ENCODE measurements at places on chromosomes 3 and 15. TPM values are rescaled to one million over a fixed set of nuclear protein-coding genes. Genes with fewer than 3 reads are reported as not detected.

ARPP21 gene
- total RNA-seq, result not detected

GRK7 gene
- total RNA-seq, result not detected

RAB8B gene
- total RNA-seq, result 8.1 TPM

CCDC33 gene
- total RNA-seq, result 0.11 TPM

PDZRN3 gene
- total RNA-seq, result 114 TPM

ACAD11 gene
- total RNA-seq, result 21.5 TPM

ARHGAP31 gene
- 38.0 TPM for total RNA-seq

ZNF621 gene
- total RNA-seq, result 10.2 TPM

CRABP1 gene
- total RNA-seq, result not detected

C3orf85 gene
- total RNA-seq, result not detected

- H3K27me3 ChIP-seq, result no peaks in the 10 kb centered on the region
- no peak overlapping the region for H3K4me3 ChIP-seq
- H3K36me3 ChIP-seq, result no peaks in the 10 kb centered on the region
- H3K4me1 ChIP-seq, result peaks cover 18% of the 10 kb centered on the region
Observed at GRCh38 chr3:23402728-23403492, 199.8 kb downstream of the UBE2E2 start.

DNA sequence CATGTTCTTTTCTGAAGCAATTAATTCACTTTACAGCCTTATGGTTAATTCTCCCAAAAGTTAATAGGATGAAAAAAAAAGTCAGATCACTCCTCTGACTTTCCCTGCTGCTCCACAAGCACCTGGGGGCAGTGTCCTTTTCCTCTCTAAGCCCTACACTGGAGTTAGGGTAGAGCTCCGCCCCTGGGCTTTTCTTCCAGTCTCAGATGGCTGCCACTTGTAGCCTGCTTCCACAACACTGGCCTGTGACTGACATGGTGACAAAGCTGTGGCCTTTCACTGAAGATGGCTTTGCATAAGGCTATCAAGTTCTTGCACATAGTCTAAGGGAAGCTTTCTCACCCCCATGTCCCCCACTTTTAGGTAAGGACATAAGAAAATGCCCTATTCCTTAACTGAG lies 1.3 kb upstream of the MON1A start:
- H3K27ac ChIP-seq, result peak overlapping the region; percentile 91
- no peaks in the 10 kb centered on the region for H3K36me3 ChIP-seq
- DNase-seq, result no peak
- H3K4me1 ChIP-seq, result peaks cover 35% of the 10 kb centered on the region
- no peaks in the 10 kb centered on the region for H3K27me3 ChIP-seq

- no peak overlapping the region for H3K4me3 ChIP-seq
- H3K27ac ChIP-seq, result no peak overlapping the region
- no peak for DNase-seq
- no peaks in the 10 kb centered on the region for H3K27me3 ChIP-seq
- peaks cover 9% of the 10 kb centered on the region for H3K4me1 ChIP-seq
- H3K36me3 ChIP-seq, result no peaks in the 10 kb centered on the region
Observed at GRCh38 chr3:154904328-154904727, 175.8 kb upstream of the MME start.

DNA sequence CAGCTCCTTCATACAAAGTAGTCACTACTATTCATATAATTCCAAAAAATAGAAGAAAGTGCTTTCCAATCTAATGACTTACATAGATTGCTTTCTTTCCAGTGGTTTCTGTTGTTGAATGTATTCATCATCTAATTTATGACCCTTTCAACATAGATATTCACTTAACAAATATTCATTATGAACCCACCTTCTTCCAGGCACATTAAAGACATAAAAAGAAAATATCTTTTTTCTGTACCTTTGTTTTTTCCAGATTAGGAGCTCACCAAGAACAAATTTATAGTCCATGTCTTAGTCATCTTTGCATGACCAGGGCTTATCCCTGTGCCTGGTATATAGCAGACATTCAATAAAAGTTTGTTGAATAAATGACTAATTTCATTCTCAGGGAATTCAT lies 32.4 kb upstream of the PDZRN3 start:
- no peaks in the 10 kb centered on the region for H3K27me3 ChIP-seq
- H3K4me3 ChIP-seq, result no peak overlapping the region
- H3K27ac ChIP-seq, result no peak overlapping the region
- DNase-seq, result no peak

- H3K4me3 ChIP-seq, result no peak overlapping the region
- H3K4me1 ChIP-seq, result peaks cover 16% of the 10 kb centered on the region
- peak overlapping the region; percentile 24 for H3K27ac ChIP-seq
- DNase-seq, result peak; percentile 51
Observed at GRCh38 chr3:44120721-44121582, 120.7 kb upstream of the TOPAZ1 start.

- H3K36me3 ChIP-seq, result no peaks in the 10 kb centered on the region
- DNase-seq, result no peak
- H3K27ac ChIP-seq, result no peak overlapping the region
Observed at GRCh38 chr15:33099213-33099612, 95.3 kb downstream of the FMN1 start.

DNA sequence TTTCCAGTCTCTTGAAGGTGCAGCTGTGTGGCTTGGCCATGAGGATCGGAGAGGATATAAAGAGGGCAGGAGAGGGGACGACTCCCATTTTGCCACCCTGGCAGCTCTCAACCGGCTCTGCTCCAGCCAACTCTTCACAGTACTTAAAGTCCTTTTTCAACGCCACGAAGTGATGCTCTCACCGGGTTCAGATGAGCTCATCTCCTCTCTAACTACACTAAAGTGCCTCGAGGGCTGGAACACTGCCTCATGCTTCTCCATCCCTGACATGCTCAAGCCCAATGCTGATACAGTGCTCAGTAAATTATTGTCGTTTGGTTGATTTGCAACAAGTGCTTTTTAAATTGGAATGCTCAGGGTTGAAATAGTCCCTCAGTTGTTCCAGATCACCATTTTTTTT lies 97.8 kb downstream of the GTPBP8 start:
- H3K27me3 ChIP-seq, result no peaks in the 10 kb centered on the region
- DNase-seq, result no peak
- no peak overlapping the region for H3K4me3 ChIP-seq
- H3K36me3 ChIP-seq, result no peaks in the 10 kb centered on the region
- H3K27ac ChIP-seq, result no peak overlapping the region
- no peaks in the 10 kb centered on the region for H3K4me1 ChIP-seq

DNA sequence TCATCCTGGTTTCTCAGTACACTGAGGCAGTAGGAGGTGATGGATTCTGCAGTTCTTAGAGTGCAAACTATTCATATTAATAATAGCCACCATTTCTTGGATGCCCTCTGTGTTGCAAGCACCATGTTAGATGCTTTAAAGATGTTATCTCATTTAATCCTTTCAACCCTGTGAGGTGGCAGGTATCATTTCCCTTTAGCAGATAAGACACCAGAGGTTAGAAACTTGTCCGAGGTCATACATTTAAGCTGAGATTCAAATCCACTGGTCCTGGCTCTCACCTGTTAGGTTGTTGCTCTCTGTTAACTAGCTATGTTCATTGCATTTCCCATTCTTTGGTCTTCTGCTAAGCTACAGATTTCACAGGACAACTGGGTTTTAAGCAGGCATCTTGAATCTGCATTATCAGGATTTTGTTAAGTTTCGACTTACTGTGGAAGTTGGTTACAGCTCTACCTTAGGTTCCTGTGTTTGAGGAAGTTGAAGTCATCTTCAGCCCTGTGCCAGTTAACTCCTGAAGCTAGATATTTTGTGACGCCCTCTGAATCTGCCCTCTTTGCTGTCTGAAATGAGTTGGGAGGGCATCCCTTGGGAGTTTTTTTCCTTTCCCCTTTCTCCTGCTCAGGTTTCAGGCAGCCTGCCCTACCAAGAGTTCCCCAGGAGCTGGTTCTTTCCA lies 6.4 kb downstream of the PDE8A start:
- H3K4me3 ChIP-seq, result no peak overlapping the region
- peaks cover 94% of the 10 kb centered on the region for H3K4me1 ChIP-seq
- no peaks in the 10 kb centered on the region for H3K27me3 ChIP-seq
- H3K27ac ChIP-seq, result no peak overlapping the region
- no peaks in the 10 kb centered on the region for H3K36me3 ChIP-seq

- H3K36me3 ChIP-seq, result no peaks in the 10 kb centered on the region
- no peak overlapping the region for H3K27ac ChIP-seq
- no peaks in the 10 kb centered on the region for H3K4me1 ChIP-seq
Observed at GRCh38 chr15:55031727-55032126, 165.0 kb downstream of the RSL24D1 start.

DNA sequence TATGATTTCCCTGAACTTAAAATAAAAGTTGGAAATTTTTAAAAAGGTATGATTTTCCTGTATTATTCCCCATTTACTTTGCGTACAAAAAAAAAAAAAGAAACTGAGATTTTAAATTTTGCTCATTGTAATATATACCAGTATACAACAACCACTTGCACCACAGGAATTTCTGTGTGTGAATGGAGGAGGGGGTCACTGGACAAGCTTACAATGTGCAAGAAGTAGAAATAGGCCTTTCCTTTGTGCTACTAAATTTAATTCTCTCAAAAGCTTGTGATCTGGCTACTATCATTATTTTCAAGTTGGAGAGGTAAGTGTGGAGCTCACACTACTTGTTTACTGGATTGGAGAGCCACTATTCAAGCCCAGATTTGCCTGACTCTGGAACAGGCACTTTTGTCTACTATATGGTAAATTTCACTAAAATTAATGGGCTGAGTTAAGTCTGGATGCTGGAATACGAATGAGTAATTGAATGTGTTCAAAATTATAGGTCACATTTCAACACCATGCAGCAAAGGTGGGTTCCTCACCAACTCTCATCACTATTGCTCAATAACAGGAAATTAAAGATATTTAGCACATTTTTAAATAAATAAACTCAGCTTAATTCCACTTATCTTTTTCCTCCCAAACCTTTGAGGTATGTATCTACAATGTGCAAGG lies 148.0 kb upstream of the MBNL1 start:
- no peaks in the 10 kb centered on the region for H3K4me1 ChIP-seq
- DNase-seq, result no peak
- H3K4me3 ChIP-seq, result no peak overlapping the region
- no peaks in the 10 kb centered on the region for H3K36me3 ChIP-seq
- H3K27me3 ChIP-seq, result no peaks in the 10 kb centered on the region
- H3K27ac ChIP-seq, result peak overlapping the region; percentile 15

- peaks cover 8% of the 10 kb centered on the region for H3K4me1 ChIP-seq
- H3K4me3 ChIP-seq, result no peak overlapping the region
- no peak for DNase-seq
- peaks cover 89% of the 10 kb centered on the region for H3K27me3 ChIP-seq
Observed at GRCh38 chr15:70035719-70036077, 62.0 kb downstream of the TLE3 start.

DNA sequence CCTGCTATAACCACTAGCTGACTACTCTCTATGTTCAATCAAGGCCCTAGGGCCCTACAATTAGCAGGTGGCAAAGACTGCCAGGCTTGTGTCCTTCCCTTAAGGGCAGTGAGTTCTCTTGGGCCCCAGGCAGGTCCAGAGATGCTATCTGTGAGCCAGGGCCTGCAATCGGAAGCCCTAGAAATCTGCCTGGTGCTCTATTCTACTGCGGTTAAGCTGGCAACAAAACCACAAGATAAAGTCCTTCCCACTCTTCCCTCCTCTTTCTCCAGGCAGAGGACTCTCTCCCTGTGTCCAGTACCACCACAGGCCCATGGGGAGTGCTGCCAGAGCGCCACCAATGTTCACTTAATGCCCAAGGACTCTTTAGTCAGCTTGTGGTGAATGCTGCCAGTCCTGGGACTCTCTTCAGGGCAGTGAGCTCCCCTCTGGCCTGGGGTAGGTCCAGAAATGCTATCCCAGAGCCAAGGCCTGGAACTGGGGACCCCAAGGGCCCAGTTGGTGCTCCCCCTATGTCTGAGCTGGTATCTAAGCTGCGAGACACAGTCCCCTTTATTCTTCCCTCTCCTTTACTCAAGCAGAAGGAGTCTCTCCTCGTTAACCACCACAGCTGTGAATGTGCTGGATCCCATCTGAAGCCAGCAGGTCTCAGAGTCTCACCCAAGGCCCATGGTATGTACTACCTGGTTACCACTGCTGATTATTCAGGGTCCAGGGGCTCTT lies 34.7 kb downstream of the XXYLT1 start:
- no peaks in the 10 kb centered on the region for H3K27me3 ChIP-seq
- peaks cover 27% of the 10 kb centered on the region for H3K4me1 ChIP-seq
- H3K36me3 ChIP-seq, result no peaks in the 10 kb centered on the region
- no peak overlapping the region for H3K27ac ChIP-seq

GRCh38 chr3:145807990-145808389 lies 353.0 kb downstream of the PLOD2 start:
- DNase-seq, result peak; percentile 16
- H3K36me3 ChIP-seq, result no peaks in the 10 kb centered on the region
- H3K27ac ChIP-seq, result no peak overlapping the region
- H3K4me3 ChIP-seq, result no peak overlapping the region

DNA sequence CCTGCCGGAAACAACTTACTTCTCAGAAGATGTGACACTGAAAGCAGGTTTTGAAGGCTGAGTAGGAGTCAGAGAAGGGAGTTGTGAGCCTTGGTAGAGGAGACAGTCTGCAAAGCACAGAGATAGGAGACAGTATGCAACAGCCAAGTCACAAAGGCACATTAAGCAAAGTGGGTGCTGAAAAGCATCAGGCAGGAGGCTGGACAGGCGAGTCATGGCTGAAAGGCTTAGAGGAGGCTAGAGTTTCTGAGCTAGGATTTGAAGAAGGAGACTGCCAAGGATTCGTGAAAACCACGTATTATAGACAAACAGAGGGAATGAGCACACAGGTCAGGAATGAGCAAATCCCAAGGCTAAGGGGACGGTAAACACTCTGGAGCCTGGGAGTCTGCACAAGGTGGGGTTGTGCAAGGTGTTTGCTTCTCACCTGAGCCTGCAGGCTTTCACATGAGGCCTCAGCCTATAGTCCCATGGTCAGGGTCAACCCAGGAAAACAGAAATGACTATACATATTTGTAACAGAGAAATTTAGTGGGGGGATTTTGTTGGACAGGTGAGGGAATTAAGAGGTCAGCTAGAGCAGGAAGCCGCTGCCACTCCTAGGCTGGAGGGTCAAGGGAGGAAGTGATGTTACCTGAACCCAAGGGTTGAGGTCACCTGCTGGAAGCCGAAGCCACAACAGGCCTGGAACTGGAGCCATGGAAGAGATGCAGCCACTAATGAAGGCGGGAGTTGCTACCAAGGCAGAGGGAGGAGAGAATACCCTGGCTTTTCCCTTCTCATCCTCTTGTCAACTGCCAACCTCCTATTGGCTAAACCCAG lies 23.1 kb upstream of the TRIM71 start:
- H3K4me1 ChIP-seq, result no peaks in the 10 kb centered on the region
- no peak for DNase-seq
- H3K27me3 ChIP-seq, result no peaks in the 10 kb centered on the region
- H3K36me3 ChIP-seq, result no peaks in the 10 kb centered on the region

DNA sequence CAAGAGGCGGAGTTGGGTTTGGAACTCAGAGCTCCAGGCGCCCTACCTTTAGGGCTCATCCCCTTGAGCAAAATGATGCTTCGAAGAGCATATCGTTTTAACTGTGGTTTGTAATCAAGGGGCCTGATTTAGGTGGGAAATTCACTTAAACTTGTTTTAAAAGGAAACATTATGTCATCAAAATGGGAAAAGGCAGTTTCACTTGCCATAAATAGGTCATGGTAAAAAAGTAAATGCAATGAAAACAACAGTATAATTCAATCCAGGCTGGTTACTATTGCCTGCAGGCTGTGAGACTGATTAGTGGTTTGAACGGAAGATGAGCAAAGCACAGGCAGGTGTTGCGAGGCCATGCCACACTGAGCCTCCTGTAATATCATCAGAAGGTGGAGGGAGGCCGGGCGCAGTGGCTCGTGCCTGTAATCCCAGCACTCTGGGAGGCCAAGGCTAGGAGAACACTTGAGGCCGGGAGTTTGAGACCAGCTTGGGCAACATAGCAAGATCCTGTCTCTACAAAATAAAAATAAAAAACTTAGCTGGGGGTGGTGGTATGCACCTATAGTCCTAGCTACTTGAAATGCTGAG lies 2.1 kb downstream of the HDAC11 start:
- H3K4me1 ChIP-seq, result peaks cover 56% of the 10 kb centered on the region
- H3K27ac ChIP-seq, result no peak overlapping the region
- H3K27me3 ChIP-seq, result no peaks in the 10 kb centered on the region

GRCh38 chr3:191435981-191436380 lies 25.0 kb upstream of the PYDC2 start:
- H3K27me3 ChIP-seq, result no peaks in the 10 kb centered on the region
- DNase-seq, result no peak
- no peaks in the 10 kb centered on the region for H3K36me3 ChIP-seq
- no peak overlapping the region for H3K4me3 ChIP-seq
